ENCODE measurements at places on chromosomes 6 and 20. TPM values are rescaled to one million over a fixed set of nuclear protein-coding genes. Genes with fewer than 3 reads are reported as not detected.

- H3K4me3 ChIP-seq = peak overlapping the region; percentile 38
- peaks cover 82% of the 10 kb centered on the region for H3K27me3 ChIP-seq
- H3K27ac ChIP-seq = no peak overlapping the region
- peaks cover 42% of the 10 kb centered on the region for H3K4me1 ChIP-seq
- H3K36me3 ChIP-seq = no peaks in the 10 kb centered on the region
These were observed 6.4 kb upstream of the TAF8 start for GRCh38 chr6:42043787-42044475.

- peaks cover 5% of the 10 kb centered on the region for H3K4me1 ChIP-seq
- no peaks in the 10 kb centered on the region for H3K36me3 ChIP-seq
- no peak for DNase-seq
- no peak overlapping the region for H3K4me3 ChIP-seq
These were observed 17.2 kb upstream of the RTF2 start for GRCh38 chr20:56451056-56451765.

- H3K4me1 ChIP-seq = 0 out of 2 replicates have a peak, but pooled peaks cover 4% of the 10 kb centered on the region
- no peaks in the 10 kb centered on the region for H3K27me3 ChIP-seq
- H3K36me3 ChIP-seq = peaks cover 11% of the 10 kb centered on the region
- H3K4me3 ChIP-seq = no peak overlapping the region
- DNase-seq = no peak
These were observed 91.2 kb downstream of the ISM1 start for GRCh38 chr20:13312300-13312699.

DNA sequence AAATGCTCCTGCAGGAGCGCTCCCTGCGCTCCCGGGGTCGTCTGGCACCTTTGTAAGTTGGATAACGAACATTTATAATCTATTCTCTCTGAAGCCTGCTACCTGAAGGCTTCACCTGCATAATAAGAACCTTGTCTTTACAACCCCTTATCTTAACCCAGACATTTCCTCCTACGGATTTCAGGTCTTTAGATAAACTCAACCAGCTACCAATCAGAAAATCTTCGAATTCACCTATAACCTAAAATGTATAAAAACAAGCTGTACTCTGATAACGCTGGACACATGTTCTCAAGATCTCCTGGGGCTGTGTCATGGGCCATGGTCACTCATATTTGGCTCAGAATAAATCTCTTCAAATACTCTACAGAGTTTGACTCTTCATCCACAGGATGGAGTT, 4.1 kb upstream of the KCNK5 start:
- no peak overlapping the region for H3K27ac ChIP-seq
- H3K27me3 ChIP-seq = no peaks in the 10 kb centered on the region
- no peak overlapping the region for H3K4me3 ChIP-seq
- H3K36me3 ChIP-seq = no peaks in the 10 kb centered on the region
- H3K4me1 ChIP-seq = peaks cover 50% of the 10 kb centered on the region

- peak overlapping the region; percentile 39 for H3K27ac ChIP-seq
- peaks cover 9% of the 10 kb centered on the region for H3K4me1 ChIP-seq
- no peaks in the 10 kb centered on the region for H3K27me3 ChIP-seq
- DNase-seq = no peak
- no peak overlapping the region for H3K4me3 ChIP-seq
- H3K36me3 ChIP-seq = peaks cover 3% of the 10 kb centered on the region
These were observed 359.3 kb downstream of the SYNE1 start for GRCh38 chr6:152277826-152278329.

- no peaks in the 10 kb centered on the region for H3K36me3 ChIP-seq
- peaks cover 2% of the 10 kb centered on the region for H3K4me1 ChIP-seq
- no peaks in the 10 kb centered on the region for H3K27me3 ChIP-seq
- no peak overlapping the region for H3K27ac ChIP-seq
These were observed 132.4 kb downstream of the MACROD2 start for GRCh38 chr20:14127514-14128223.

GRCh38 chr6:170088582-170088955, 202.3 kb downstream of the DLL1 start:
- H3K4me3 ChIP-seq = no peak overlapping the region
- DNase-seq = no peak
- H3K27ac ChIP-seq = no peak overlapping the region
- no peaks in the 10 kb centered on the region for H3K36me3 ChIP-seq
- no peaks in the 10 kb centered on the region for H3K27me3 ChIP-seq

- H3K36me3 ChIP-seq = no peaks in the 10 kb centered on the region
- H3K4me3 ChIP-seq = no peak overlapping the region
- H3K27me3 ChIP-seq = peaks cover 16% of the 10 kb centered on the region
- H3K4me1 ChIP-seq = no peaks in the 10 kb centered on the region
These were observed 13.1 kb downstream of the PSMB9 start for GRCh38 chr6:32867022-32867477.

GRCh38 chr20:57400821-57401564, 9.8 kb downstream of the RBM38 start:
- H3K27ac ChIP-seq = peak overlapping the region; percentile 82
- peaks cover 6% of the 10 kb centered on the region for H3K4me1 ChIP-seq
- DNase-seq = no peak
- H3K4me3 ChIP-seq = no peak overlapping the region
- no peaks in the 10 kb centered on the region for H3K27me3 ChIP-seq

GRCh38 chr20:37598100-37598543, 70.4 kb upstream of the BLCAP start:
- peak; percentile 77 for DNase-seq
- no peaks in the 10 kb centered on the region for H3K36me3 ChIP-seq
- H3K4me1 ChIP-seq = peaks cover 15% of the 10 kb centered on the region
- peak overlapping the region; percentile 31 for H3K4me3 ChIP-seq
- no peak overlapping the region for H3K27ac ChIP-seq

GRCh38 chr20:15346657-15347280, 1009.4 kb upstream of the FLRT3 start:
- H3K27ac ChIP-seq = no peak overlapping the region
- peaks cover 4% of the 10 kb centered on the region for H3K4me1 ChIP-seq
- no peak overlapping the region for H3K4me3 ChIP-seq
- H3K27me3 ChIP-seq = no peaks in the 10 kb centered on the region

GRCh38 chr6:147559006-147559405, 50.5 kb downstream of the SAMD5 start:
- H3K36me3 ChIP-seq = peaks cover 5% of the 10 kb centered on the region
- no peak overlapping the region for H3K27ac ChIP-seq
- no peak for DNase-seq
- H3K4me1 ChIP-seq = peaks cover 9% of the 10 kb centered on the region
- no peaks in the 10 kb centered on the region for H3K27me3 ChIP-seq
- no peak overlapping the region for H3K4me3 ChIP-seq

- H3K36me3 ChIP-seq = no peaks in the 10 kb centered on the region
- peaks cover 22% of the 10 kb centered on the region for H3K4me1 ChIP-seq
- H3K4me3 ChIP-seq = no peak overlapping the region
- H3K27ac ChIP-seq = no peak overlapping the region
These were observed 104.7 kb upstream of the TMEM170B start for GRCh38 chr6:11432713-11433450.

DNA sequence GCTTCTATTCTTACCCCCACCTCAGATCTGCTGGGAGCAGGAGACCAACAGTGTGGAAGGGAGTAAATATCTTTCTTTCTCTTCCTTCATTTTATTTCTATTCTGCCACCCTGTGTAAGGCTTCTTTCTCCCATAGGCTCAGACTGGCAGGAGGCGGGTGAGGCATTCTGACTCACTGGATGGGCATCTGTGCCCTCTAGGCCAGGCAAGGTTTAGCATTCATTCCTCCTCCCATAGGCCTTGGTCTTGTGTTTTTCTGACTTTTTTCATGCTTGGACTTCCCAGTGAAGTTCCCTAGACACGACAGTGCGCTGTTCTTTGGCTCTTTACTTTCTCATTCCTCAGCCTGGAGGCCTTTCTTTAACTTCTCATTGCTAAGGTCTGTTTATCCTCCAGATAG, 235.2 kb downstream of the SYNE1 start:
- H3K4me3 ChIP-seq = no peak overlapping the region
- no peaks in the 10 kb centered on the region for H3K27me3 ChIP-seq
- no peak for DNase-seq
- H3K27ac ChIP-seq = no peak overlapping the region

- no peak for DNase-seq
- H3K36me3 ChIP-seq = no peaks in the 10 kb centered on the region
- H3K27ac ChIP-seq = peak overlapping the region; percentile 84
- no peaks in the 10 kb centered on the region for H3K27me3 ChIP-seq
These were observed 20.6 kb upstream of the ARHGAP18 start for GRCh38 chr6:129730477-129731165.

- H3K27ac ChIP-seq = no peak overlapping the region
- no peaks in the 10 kb centered on the region for H3K27me3 ChIP-seq
- no peaks in the 10 kb centered on the region for H3K36me3 ChIP-seq
- H3K4me1 ChIP-seq = peaks cover 51% of the 10 kb centered on the region
These were observed 12.9 kb upstream of the BEND3 start for GRCh38 chr6:107128175-107128574.

DNA sequence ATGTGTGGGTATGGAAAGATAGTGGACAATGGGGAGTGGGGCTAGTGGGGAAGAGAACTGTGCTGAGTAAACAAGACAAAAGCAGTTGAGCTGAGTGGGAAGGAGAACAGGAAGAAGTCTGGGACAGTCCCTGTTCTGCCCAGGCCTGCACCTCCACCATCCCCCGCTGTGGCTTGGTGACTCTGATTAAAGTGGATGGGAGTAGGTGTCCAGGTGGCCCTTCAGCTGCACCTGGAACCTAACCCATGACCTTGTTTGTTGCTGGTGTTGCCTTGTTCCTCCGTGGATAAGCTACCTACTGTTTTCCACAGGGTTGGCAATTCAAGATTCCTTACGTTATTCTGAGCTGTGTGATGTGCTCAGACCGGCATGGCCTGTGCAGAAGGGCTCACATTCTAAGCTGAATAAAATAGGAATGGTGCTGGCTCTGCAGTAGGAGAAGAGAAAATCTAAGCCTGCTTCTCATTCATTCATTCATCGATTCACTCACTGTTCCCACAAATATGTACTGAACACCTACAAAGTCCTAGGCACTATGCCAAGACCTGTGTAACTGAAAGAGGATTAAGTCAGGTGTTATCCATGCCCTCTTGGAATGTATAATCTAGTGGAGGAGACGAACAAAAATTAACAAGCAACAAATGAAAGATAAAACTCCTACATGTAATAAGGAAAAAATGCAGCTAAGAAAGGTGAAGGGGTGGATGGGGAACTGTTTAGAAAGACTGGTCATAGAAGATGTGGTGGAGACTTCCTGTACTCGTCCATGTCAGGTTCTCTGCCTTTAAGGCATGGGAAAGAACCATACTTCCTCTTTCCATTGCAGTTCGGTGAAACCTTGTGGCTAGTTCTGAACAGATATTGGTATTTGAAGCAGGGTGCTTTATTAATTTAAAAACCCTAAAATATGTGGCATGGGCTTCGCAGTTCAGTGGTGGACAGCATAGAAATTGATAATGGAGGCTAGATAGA, 10.1 kb upstream of the CALHM6 start:
- peaks cover 3% of the 10 kb centered on the region for H3K27me3 ChIP-seq
- H3K27ac ChIP-seq = no peak overlapping the region
- peak; percentile 20 for DNase-seq
- H3K36me3 ChIP-seq = no peaks in the 10 kb centered on the region
- H3K4me3 ChIP-seq = no peak overlapping the region

DNA sequence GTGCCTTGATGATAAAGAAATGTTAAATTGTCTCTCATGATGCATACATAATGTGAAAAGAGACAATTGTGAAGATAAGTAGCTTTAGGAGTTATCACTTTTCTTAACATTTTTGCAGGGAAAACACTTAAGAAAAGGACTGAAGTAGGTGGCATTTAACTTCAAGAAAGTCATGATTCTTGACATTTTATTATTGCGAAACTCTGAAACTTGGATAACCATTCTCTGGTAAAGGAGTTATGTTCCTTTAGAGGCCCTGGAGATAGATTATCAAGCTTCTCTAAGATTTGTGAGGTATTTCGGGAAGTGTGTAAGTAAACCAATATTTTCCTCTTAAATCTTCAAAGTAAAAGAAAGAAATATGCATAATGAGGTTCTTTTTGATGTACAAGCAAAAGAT, 38.5 kb downstream of the HTR1B start:
- H3K27ac ChIP-seq = no peak overlapping the region
- H3K4me3 ChIP-seq = no peak overlapping the region
- no peak for DNase-seq
- H3K4me1 ChIP-seq = peaks cover 3% of the 10 kb centered on the region
- no peaks in the 10 kb centered on the region for H3K27me3 ChIP-seq

DNA sequence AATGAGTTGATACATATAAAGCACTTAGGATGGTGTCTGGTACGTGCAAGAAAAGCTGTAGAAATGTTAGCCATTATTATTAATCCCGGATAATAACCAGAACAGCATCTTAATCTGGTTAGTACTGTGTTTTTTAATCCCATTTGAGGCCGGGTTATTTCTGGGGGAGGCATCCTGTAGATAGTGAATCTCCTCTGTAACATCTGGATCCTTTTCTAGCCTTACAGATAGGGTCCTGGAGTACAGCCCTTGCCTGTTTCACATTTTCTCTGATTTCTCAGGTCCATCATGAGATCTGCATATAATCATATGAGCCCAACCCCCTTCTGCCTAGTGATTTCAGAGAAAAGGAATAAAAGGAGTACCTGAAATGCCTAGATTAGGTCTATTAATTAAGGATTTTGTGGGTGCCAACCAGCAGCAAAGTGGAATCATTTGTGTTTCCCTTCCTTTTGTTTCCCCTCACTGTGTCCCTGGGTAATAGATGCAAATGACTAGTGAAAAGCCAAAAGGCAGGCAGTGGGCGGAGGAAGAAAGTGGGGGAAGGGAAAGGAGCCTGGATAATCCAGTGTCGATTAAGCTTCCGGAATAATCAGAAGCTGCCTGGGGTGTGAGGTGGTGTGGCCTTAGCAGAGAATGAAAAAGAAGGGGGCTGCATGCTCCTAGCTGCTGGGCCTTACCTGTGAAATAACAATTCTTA, 88.9 kb downstream of the SOBP start:
- 0 out of 2 replicates have a peak overlapping the region, but pooled peaks have one; percentile 6 for H3K4me3 ChIP-seq
- H3K27me3 ChIP-seq = no peaks in the 10 kb centered on the region
- H3K27ac ChIP-seq = peak overlapping the region; percentile 88

- H3K4me3 ChIP-seq = no peak overlapping the region
- peaks cover 12% of the 10 kb centered on the region for H3K27me3 ChIP-seq
- no peaks in the 10 kb centered on the region for H3K4me1 ChIP-seq
- H3K27ac ChIP-seq = no peak overlapping the region
- H3K36me3 ChIP-seq = peaks cover 48% of the 10 kb centered on the region
- DNase-seq = no peak
These were observed 283.9 kb downstream of the SMOC2 start for GRCh38 chr6:168724669-168725570.

- H3K4me3 ChIP-seq = no peak overlapping the region
- no peak overlapping the region for H3K27ac ChIP-seq
- H3K4me1 ChIP-seq = peaks cover 35% of the 10 kb centered on the region
- no peaks in the 10 kb centered on the region for H3K27me3 ChIP-seq
- H3K36me3 ChIP-seq = no peaks in the 10 kb centered on the region
These were observed 10.6 kb downstream of the TFEB start for GRCh38 chr6:41724586-41725501.

DNA sequence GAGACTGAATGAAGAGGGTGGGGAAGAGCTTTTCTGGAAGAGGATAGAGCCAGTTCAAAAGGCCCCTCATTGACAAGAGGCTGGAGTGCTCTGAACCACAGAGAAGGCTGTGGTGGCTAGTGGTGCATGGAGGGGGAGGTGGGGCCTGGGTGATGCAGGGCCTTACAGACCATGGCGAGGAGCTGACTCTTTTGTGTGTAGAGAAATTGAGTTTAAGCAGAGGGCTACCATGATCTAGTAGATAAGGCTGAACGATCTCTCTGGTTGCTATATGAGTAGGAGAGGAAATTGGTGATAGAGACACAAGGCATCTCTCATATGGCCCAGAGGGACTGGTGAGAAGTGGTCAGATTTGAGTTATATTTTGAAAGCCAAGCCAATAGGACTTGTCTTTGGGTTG, 137.6 kb downstream of the UST start:
- H3K4me1 ChIP-seq = peaks cover 32% of the 10 kb centered on the region
- no peak overlapping the region for H3K4me3 ChIP-seq
- DNase-seq = no peak
- H3K27me3 ChIP-seq = no peaks in the 10 kb centered on the region
- H3K36me3 ChIP-seq = peaks cover 20% of the 10 kb centered on the region

The POU5F1 gene
- 2,735 TPM for total RNA-seq

The SNAP25 gene
- total RNA-seq = 0.41 TPM

The ADTRP gene
- total RNA-seq = 0.98 TPM

The POU3F2 gene
- total RNA-seq = 0.14 TPM

The HTR1E gene
- total RNA-seq = 0.09 TPM

The STMND1 gene
- total RNA-seq = not detected

The SSTR4 gene
- total RNA-seq = not detected
